Stimulated activated CD4-positive, alpha-beta T cell treated with anti-CD3 and anti-CD28 coated beads, TNF-alpha, amount 100 ng/mL, for 48 hours (primary cell): ENCODE measurements at places on chromosomes 7 and 10.
A peak's percentile ranks its signal among the peaks of the same experiment; 100 is the strongest.

DNA sequence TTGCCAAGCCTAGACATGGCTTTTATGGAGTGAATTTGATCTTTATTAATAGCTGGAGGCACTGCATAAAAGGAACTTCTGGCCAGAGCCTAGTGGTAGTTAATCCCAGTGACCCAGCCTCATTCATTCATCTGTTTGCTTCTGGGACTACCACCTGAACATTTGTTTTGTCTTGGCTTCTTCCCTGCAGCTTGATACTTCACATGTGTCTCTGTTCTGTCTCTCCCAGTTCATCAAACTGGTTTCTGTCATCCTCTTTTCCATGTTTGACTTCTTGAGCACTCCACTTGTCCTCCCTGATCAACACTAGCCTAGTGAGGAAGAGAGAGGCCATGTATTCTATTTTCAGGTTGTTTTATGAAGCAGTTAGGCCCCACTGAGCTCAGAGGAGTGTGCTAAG is 163.6 kb downstream of the NRG3 start:
- DNase-seq = no peak

DNA sequence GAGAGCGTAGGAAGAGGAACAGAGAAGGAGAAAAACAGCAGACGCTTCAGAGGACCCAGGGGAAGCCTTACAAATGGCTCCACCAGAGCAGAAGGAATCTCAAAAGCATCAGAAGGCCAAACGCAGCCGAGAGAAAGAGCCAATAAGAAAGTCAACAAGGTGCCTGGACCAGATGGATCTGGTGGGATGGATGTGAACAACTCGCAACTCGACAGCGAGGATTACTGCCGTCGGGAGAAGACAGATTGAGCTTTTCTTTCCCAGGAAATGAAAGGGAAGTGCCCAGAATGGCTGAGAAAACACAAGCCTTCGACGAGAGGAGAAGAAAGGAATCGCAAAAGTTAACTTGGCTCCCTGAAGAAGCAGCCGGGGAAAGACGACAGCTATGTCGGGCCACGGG is 132.8 kb upstream of the MGMT start:
- DNase-seq = no peak

- no peak for DNase-seq
Measured at GRCh38 chr7:118158766-118159165, 25.2 kb upstream of the LSM8 start.

DNA sequence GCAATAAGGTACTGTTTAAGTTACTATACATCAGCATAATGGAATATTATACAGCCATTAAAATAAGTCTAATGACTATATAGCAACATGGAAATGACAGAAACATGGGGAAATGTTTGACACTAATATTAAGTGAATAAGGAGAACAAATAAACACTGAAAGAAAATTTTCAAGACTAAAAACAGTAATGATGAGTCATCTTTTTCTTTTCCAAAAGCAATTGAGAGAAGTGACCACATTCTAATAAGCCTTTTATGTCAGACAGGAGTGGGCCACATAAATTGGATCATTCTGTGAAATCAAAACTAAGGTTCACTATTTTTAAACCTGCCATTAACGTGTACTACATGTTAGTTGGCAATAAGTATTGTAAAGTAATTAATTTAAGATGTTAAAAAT is 187.5 kb downstream of the AHR start:
- DNase-seq = no peak

- no peak for DNase-seq
Measured at GRCh38 chr7:64879086-64879730, 23.9 kb upstream of the ZNF273 start.

DNA sequence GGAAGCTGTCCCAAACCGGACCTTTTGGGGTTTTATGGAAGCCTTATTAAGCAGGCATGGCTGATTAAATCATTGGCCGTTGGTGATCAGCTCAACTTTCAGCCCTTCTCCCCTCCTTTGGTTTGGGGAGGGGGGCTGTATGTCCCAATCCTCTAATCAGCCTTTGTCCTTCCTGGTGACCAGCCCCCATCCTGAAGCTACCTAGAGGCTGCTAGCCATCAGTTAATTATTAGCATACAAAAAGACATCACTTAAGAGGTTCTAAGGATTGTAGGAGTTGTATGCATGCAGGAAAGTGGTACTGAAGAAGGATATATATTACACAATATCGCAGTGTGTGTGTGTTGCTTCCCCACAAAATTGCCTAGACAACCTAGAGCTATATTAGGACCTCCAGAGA is 553.3 kb upstream of the FZD8 start:
- no peak for DNase-seq

DNA sequence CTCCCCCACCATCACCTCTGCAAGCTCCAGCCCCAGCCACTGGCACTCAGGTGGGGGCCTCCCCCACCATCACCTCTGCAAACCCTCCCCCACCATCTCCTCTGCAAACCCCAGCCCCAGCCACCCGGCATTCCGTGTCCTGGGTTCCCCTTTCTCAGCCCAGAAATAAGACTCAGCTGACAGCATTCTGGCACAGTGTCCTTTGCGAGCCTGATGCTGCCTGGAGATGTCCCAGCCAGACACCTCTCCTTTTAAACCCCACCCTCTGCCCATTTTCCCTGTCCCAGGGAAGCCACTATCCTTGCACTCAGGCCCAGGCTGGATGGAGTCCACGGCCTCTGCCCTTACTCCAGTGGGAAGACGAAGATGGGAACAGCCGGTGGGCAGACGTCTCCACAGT is 49.8 kb downstream of the ELFN1 start:
- DNase-seq = no peak

- no peak for DNase-seq
Measured at GRCh38 chr10:48632166-48632565, 27.3 kb upstream of the ARHGAP22 start.

- no peak for DNase-seq
Measured at GRCh38 chr7:70925411-70926115, 206.4 kb upstream of the GALNT17 start.

GRCh38 chr10:9743639-9744038 is 1274.0 kb upstream of the CELF2 start:
- DNase-seq = no peak

GRCh38 chr7:153628406-153628805 is 423.8 kb upstream of the DPP6 start:
- no peak for DNase-seq

GRCh38 chr10:15814565-15814964 is 45.7 kb downstream of the MINDY3 start:
- no peak for DNase-seq

DNA sequence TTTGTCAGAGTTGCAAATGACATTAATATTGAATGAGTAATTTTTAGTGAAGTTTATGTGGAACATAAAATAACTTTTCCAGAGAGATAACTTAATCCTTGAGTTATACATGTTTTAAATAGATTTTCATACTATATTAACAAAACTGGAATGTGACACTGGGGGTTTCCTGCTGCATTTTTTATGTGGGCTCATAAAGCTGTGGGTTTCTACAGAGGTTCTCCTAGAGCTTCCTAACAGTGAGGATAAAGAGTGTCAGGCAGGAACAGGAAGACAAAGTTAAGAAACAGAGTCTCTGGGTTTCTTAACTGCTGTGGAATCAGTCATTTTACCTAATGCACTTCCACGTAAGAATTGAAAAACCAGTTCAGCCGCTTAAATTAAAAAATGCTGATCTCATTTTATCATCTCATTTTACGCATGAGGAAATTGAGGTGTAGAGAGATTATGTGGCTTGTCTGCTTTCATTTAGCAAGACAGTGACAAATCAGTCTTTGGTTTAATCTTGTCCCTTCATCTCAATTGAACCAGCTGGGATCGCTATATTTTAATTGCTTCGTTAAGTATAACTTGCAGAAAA is 5.0 kb downstream of the CD36 start:
- no peak for DNase-seq

- no peak for DNase-seq
Measured at GRCh38 chr10:44261710-44262455, 123.0 kb downstream of the CXCL12 start.

DNA sequence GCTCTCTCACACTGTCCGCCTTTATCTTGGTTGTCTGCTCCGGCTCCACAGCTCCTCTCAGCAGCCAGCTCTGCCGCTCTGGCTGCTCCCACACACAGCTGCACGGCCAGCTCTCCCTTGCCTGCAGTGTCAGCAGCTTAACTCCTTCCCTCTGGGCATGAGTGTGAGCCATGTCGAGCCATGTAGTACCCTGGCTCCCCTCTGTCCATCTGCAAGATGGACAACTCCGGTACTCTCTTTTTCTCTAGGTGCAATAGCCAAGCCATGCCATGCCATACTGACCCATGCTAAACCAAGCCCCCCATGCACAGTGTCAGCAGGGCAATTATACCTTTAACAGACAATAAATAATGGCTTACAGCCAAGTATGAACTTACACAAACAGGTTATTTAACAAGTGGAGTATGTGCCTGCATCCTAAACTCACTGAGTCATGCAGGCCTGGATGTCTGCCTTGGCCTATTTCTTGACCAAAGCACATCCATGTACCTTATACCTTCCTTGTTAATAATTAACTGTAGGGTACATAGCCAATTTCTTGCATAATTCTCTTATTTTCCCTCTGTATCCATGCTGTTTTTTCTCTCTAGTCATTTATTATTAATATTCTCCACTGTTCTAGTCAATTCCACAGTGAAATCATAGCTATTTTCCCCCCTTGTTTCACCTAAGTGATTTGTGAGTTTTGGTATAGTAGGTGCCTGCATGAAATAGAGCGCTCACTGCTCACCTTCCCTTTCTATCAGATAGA is 170.9 kb downstream of the CDK14 start:
- DNase-seq = no peak

- DNase-seq = no peak
Measured at GRCh38 chr10:49568235-49568634, 29.3 kb upstream of the ERCC6 start.

DNA sequence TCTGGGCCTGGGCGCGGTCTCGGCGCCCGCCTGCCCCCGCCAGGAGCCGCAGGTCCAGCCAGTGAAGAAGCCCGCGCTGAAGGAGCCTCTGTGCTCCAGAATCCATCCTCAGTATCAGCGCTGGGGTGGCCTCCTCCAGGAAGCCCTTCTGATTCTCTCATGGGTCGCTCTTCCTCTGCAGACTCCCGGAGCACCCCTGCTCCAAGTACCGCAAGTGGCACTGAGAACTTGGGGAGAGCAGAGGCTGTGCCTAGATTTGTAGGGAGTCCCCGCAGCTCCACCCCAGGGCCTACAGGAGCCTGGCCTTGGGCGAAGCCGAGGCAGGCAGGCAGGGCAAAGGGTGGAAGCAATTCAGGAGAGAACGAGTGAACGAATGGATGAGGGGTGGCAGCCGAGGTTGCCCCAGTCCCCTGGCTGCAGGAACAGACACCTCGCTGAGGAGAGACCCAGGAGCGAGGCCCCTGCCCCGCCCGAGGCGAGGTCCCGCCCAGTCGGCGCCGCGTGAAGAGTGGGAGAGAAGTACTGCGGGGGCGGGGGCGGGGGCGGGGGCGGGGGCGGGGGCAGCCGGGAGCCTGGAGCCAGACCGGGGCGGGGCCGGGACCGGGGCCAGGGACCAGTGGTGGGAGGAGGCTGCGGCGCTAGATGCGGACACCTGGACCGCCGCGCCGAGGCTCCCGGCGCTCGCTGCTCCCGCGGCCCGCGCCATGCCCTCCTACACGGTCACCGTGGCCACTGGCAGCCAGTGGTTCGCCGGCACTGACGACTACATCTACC is at the start of gene ALOX5:
ALOX5 (plus strand) TSS at position 641 of the 774 bp plus-strand sequence; CDS start at position 705, 64 bp downstream.
- no peak for DNase-seq

GRCh38 chr10:43258211-43258561 is 8.7 kb downstream of the RASGEF1A start:
- DNase-seq = no peak

DNA sequence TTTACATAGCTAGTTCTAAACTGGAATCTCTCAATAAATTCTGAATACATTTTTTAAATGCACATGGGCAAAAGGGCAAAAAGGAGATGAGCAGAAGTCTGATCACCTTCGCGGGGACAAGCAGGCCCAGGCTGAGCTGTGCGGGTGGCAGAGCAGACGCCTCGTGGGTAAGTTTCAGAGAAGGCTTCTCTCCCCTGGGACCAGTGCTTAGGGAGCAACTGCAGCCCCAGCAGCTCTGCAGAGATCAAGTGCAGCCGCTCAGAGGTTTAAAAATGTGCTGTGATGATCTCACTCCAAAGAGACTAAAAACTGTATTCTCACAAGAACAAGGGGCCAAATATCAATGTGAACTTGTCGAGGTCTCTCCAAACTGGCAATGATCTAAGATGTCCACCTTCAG is 264.3 kb upstream of the RNF32 start:
- DNase-seq = no peak

DNA sequence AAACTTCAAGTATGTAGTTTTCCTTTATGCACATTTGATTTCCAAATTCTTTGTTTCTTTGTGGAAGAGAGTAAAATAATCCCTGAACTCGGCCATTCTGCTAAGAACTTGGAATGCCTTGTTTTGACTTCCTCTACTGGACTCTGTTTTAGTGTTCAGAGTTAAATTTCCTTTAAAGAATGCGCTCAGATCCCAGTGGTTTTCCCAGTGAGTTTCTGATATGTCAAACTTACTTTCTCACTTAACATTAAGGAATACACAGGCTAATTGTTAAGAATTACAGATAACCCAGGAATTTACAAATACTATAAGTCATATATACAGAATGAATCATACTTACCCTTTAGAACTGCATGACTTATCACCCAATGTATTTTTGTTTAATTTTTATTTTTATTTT is 1067.6 kb upstream of the CELF2 start:
- no peak for DNase-seq

- DNase-seq = no peak
Measured at GRCh38 chr10:104434601-104435000, 81.0 kb downstream of the CFAP58 start.

DNA sequence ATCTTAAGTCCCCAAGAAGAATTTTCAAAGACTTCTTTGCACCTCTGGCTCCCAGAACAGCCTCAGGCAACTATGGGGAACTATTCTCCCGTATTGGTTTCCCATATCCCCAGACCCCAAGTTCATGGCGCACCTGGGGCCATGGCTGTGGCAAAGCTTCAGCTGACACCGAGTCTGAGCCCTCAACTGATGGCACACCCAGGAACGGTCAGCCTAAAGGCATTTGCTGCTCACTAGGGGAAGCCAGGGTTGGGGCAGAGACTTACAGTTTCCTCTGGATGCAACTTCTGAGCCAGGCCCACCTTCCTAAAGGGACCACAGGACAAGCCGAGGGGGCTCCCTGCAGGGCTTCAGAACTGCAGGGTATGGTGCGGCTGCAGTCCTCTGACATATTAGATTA is 13.7 kb upstream of the CPA1 start:
- DNase-seq = no peak

GRCh38 chr10:81874875-81875466 is at the start of gene NRG3:
Gene NRG3 (plus strand): TSS chr10:81875194.
- DNase-seq = no peak

GRCh38 chr10:133261726-133262325 is 14.8 kb downstream of the ADAM8 start:
- peak; percentile 78 for DNase-seq

- no peak for DNase-seq
Measured at GRCh38 chr10:16965344-16965616, 148.1 kb upstream of the RSU1 start.
